Activated gamma-delta T cell treated with anti-CD3 and anti-CD28 coated beads, Interleukin-2, amount 50 U/mL, for 16 hours (primary cell): ENCODE measurements at places on chromosomes 3 and 15.
A peak's percentile ranks its signal among the peaks of the same experiment; 100 is the strongest.

DNA sequence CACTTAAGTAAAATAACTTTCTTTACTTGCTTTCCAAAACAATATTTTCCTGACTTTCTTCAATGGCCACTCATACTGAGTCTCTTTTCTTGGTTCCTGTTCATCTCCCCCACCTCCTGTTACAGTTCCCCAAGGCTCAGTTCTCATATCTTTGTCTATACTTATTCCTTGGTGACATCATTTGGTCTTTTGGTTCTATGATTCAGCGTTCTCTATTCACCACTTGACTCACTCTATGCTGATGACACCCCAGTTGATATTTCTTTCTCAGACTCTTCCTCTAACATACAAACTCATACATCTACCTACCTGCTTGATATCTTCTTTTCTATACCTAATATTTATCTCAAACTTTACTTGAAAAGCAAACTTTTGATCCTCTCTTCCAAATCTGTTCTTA lies 85.0 kb upstream of the P3H2 start:
- DNase-seq: no peak

- DNase-seq: no peak
Observed at GRCh38 chr3:46711305-46711704, 6.4 kb downstream of the PRSS50 start.

DNA sequence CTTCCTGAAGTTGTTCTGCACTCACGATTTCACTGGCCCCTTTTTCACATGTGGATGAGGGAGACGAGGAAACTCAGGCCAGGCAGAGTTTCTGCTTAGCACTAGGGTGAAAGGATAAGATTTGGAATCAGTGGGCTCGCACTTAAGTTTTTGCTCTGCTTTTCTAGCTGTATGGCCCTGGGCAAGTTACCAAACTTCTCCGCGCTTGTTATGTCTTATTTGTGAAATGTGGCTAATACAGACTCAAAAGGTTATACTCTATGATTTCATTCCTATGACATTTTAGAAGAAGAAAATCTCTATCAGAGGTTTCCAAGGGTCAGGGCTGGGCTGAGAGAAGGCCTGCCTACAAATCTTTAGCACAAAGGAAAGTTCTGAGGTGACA lies 191.9 kb upstream of the LRIG1 start:
- no peak for DNase-seq

DNA sequence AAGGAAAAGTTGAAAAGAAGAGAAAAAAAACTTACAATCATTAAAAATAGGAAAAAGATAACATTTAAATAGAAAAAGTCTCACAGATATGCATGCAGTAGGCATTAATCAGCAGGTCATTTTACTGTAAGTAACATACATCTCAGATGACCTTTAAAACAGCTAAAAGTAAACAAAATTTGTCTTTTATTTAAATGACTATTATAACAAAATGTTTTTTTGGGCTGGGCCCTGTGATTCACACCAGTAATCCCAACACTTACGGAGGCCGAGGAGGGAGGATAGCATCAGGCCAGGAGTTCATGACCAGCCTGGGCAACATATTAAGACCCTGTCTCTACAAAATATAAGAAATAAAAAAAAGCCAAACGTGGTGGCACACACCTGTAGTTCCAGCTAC lies 14.7 kb downstream of the IQGAP1 start:
- DNase-seq: no peak

DNA sequence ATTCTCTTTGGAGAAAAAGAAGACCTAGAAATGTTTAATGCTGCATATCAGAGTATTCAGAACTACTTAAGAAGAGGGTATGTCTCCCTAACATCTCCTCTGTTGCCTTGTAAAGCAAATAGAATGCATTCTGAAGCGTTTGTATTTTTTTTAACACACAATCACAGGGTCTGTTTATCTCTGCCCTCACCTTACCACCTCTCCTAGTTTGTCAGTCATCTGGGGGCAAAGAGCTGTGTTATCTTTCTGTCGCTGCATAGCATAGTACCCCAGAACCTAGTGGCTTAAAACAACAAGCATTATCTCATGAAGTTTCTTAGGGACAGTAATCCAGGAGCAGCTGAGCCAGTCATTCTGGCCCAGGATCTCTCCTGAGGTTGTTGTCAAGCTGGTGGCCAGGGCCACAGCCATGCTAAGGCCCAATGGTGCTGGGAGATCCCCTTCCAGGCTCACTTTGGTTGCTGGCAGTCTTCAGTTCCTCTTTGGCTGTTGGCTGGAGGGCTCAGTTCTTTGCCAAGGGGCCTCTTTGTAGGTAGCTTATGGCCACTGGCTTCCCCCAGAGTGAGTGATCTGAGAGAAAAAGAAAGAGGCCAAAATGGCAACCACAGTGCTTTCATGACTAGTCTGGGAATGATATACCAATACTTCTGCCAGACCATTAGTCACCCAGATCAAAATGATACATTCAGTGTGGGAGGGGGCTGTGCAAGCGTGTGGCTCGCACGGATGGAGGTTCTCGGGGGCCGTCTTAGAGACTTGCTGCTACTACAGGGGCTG lies 17.8 kb downstream of the EDEM1 start:
- DNase-seq: no peak

DNA sequence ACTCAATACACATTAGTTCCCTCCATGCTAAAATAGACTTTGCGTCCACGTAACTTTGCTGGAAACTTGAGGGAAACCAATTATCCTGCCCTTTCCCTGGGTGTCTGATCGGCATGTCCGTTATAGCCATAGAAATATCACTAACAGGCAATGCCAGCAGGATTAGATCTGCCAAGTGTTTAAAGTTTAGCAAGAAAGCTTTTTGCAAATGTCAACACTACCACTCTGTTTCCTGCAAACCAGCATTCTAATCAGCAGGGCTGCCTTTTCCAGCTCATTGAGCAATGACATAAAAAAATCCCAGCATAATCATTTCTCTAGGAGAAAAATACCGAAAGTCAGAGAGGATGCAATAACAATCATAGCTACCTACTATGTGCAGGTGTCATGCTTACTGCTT lies 60.9 kb downstream of the NOX5 start:
- DNase-seq: no peak

GRCh38 chr15:47812470-47812999 lies 95.2 kb downstream of the SEMA6D start:
- no peak for DNase-seq

DNA sequence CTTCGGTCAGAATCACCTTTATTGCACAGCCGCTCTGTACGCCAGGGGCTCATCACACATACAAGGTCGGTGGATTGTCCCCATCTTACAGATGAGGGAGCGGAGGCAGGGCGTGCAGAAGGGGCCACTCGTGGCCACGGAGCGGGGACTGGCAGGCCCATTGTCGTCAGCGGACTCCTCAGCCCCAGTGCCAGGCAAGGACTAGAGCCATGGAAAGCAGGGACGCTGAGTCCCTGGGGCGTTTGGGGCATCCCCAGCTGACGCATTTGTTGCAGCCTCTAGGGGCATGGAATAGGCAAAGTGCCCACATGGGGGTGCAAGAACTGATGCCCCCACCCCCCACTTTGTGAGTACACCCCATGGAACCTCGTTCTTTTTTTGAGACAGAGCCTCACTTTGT lies 29.8 kb upstream of the FURIN start:
- DNase-seq: no peak

GRCh38 chr3:16801223-16801622 lies 83.5 kb upstream of the PLCL2 start:
- DNase-seq: no peak

- no peak for DNase-seq
Observed at GRCh38 chr3:189572249-189572648, 58.9 kb upstream of the TP63 start.

- DNase-seq: no peak
Observed at GRCh38 chr3:81580355-81580754, 181.1 kb downstream of the GBE1 start.

DNA sequence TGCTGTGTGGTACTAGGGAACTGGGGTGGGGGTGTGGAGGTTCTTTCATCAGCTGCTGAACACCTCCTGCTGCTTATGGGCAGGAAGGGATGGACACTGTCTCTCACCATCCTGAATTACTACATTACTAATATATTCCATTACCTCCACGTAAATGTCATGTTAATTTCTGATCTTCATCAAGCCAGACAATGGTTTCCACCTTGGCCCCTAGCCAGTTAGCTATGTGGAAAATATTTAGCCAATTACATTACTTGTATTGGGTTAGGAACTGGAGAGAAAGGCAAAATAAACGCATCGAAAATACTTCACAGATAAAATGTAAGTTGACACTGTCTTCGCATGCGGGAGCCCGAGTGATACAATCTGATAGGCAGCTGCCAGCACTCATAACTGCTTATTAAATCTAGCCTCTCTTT lies 95.1 kb downstream of the FOXP1 start:
- DNase-seq: no peak

GRCh38 chr3:151912028-151912427 lies 38.6 kb downstream of the SUCNR1 start:
- DNase-seq: no peak

DNA sequence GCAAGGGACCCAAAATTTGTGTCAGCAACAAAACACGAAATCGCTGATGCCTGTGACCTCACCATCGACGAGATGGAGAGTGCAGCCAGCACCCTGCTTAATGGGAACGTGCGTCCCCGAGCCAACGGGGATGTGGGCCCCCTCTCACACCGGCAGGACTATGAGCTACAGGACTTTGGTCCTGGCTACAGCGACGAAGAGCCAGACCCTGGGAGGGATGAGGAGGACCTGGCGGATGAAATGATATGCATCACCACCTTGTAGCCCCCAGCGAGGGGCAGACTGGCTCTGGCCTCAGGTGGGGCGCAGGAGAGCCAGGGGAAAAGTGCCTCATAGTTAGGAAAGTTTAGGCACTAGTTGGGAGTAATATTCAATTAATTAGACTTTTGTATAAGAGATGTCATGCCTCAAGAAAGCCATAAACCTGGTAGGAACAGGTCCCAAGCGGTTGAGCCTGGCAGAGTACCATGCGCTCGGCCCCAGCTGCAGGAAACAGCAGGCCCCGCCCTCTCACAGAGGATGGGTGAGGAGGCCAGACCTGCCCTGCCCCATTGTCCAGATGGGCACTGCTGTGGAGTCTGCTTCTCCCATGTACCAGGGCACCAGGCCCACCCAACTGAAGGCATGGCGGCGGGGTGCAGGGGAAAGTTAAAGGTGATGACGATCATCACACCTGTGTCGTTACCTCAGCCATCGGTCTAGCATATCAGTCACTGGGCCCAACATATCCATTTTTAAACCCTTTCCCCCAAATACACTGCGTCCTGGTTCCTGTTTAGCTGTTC lies 34.9 kb downstream of the CHDH start:
- no peak for DNase-seq

GRCh38 chr3:72413228-72413627 lies 435.0 kb downstream of the SHQ1 start:
- DNase-seq: no peak

DNA sequence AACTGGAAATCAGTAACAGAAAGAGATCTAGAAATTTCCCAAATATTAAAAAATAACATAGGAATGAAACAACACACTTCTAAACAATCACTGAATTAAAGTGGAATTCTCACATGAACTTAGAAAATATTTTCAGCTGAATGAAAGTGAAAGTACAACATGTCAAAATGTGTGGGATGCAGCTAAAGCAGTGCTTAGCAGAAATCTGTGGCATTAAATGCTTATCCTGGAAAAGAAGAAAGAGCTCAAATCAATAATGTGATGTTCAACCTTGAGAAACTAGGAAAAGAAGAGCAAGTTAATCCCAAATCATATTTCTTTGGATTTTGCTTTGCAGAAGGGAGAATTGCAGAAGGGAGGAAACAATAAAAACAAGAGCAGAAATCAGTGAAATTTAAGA lies 98.2 kb upstream of the NR2E3 start:
- DNase-seq: no peak

DNA sequence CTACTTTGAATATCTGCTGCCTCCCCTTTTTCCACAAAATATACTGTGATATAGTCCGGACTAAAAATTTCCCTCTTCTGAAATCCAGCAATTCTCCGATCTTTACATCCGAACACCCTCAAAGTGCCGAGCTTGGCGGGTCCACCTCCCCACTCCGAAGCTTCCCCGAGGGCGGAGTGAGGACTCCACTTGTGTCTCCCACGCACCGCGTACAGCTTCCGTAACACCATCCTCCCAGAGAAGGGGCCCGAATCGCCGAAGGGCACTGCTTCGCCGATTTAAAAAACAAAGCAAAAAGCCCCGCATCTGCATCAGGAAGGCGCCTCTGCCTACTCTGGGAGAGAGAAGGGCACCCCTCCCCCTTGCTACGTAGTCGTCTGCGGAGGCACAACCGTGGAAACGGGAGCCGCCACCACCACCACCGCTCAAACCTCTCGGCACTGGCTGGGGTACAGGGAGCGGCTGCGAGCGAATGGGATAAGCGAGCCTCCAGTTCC lies 551 bp downstream of the NCBP2 start:
- DNase-seq: peak; percentile 39

- DNase-seq: no peak
Observed at GRCh38 chr3:147651107-147651778, 242.1 kb downstream of the ZIC1 start.

DNA sequence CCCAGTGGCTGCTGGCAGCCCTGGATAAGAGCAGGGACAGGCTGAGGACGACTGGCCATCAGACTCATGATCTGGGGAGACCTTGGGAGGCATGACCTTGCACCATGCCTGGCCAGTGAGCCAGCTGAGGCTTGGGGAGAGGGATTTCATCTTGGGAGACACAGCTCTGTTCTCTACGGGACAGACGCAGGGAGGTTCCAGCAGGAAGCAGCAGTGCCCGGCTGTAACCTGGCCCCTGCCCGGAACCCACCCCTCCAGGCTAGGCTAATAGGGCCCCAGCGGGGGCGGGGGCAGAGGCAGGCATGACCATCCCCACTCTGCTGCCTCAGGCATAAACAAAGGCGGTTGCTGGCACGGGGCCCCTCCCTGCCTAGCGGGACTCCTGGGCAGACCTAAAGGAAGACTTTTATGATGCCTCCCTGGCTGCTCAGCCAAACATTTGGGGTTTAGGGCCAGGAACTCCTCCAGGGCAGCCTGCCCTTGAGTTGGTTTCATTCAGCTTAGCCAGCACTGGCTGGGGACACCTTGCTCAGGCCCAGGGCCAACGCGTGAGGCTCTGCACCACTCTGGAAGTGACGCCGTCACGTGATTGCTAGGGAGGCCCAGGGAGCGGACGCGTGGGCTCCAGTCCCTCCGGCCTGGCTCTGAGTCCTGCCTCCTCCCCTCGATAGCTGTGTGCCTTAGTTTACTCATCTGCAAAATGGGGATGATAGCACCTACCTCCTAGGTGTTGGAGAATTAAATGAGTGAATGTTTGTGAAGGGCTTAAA lies 27.6 kb downstream of the HDAC11 start:
- DNase-seq: no peak

DNA sequence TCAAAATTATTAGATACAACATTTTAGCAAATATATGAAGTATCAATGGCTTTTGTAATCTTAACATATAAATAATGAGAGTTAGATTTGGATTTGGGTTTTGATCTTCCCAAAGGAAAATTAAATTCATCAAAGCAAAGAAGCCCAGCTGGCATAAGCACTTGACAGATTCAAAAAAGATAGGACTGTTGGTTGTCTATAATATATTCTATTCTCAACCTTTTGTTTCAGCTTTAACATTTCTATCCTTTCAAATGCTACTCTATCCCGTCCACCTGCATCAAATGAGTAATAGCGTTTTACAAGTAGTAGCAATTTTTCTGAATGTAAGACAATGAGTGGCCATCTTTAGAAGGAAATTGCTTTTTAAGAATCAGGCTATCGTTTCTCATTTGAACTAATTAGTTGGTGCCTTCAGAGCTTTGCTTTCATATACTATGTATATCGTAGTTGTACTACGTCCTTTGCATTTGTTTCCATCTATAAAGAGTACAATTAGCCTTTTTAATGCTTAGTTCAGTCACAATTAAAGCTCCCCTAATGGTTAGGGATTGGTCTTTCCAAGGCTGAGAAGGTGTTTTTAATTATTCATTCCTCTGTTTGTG lies 278.0 kb downstream of the UBE2E2 start:
- no peak for DNase-seq
